Stimulated activated CD8-positive, alpha-beta memory T cell treated with anti-CD3 and anti-CD28 coated beads, Interleukin-4, amount 100 ng/mL, for 1 hour (primary cell): ENCODE measurements at places on chromosomes 5 and 9.

GRCh38 chr5:124679578-124680199, 66.8 kb downstream of the ZNF608 start:
- DNase-seq: no peak

GRCh38 chr9:18596920-18597319, 123.0 kb downstream of the ADAMTSL1 start:
- DNase-seq: no peak

- DNase-seq: no peak
Measured at GRCh38 chr5:139403418-139403786, 487 bp downstream of the SPATA24 start.

DNA sequence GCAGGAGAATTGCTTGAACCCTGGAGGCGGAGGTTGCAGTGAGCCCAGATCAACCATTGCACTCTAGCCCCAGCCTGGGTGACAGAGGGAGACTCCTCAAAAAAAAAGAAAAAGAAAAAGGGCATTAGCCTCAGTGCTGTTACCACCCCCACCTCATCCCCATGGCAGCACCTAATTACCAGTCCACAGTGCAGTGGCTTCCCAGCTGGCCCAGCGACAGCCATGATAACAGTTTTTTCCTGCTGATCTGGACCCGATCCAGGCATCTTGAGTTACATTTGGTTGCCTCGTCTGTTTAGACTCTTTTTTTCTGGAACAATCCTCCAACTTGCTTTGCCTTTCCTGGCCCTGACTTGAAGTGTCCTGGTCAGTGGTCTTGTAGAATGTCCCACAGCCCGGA, 24.4 kb downstream of the NCS1 start:
- DNase-seq: no peak

GRCh38 chr5:14767053-14767452, 102.5 kb downstream of the OTULIN start:
- no peak for DNase-seq

DNA sequence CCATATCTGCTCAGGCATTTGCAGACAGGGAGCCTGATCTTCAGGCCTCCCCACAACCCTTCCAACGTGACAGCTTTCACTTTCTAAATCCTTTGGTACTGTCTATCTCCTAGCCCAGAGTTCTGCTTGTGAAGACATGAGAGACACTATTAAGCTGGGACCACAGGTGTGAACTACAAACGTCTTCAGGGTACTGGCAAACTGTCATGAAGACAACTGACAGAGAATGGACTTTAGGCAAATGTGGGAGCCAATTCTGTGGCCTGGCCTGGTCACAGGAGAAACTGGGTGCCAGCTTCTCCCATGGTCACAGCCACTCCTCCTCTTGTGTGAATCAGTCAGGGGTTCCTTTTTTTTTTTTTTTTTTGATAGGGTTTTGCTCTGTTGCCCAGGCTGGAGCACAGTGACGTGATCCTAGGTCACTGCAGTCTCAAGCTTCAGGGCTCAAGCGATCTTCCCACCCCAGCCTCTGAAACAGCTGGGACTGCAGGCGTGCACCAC, 10.4 kb downstream of the TRIM14 start:
- no peak for DNase-seq

GRCh38 chr5:105230516-105231157, 1668.0 kb upstream of the NUDT12 start:
- no peak for DNase-seq

GRCh38 chr5:112979723-112980122, 3.1 kb downstream of the DCP2 start:
- DNase-seq: no peak

- DNase-seq: no peak
Measured at GRCh38 chr9:17116400-17116837, 18.4 kb upstream of the CNTLN start.

GRCh38 chr5:150510460-150511263, 2.7 kb downstream of the NDST1 start:
- DNase-seq: no peak

DNA sequence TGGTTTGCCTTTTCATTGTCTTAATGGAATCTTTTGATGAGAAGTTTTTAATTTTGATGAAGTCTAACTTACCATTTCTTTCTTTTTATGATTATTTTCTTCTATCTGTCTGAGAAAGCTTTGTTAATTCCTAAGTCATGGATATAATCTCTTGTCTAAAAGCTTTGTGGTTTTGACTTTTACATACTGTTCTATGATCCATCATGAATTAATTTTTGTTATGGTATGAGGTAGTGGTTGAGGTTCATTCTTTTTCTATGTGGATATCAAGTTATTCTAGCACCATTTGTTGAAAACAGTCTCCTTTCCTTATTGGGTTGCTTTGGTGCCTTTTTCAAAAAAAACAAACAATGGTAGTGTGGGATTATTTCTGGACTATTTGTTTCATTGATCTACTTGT, 20.4 kb downstream of the FBXO10 start:
- DNase-seq: no peak

GRCh38 chr5:31364881-31365636, 166.8 kb downstream of the DROSHA start:
- DNase-seq: no peak

DNA sequence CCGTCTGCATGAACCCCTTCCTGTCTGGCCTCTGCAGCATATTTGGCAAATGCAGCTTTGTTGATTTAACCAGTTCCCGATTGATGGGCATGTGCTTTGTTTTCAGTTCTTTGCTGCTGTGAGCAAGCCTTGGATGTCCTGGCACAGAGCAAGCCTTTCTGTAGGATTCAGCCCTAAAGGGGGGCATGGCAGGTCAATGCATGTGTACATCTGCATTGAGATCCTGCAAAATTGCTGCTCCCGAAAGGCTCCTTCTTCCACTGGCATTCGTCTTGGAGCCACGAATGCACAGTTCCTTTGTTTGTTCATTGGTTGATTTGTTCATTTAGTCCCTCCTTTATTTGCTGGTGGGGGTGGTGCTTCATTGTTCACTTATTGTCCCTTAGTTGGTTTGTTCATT, 34.8 kb downstream of the COL5A1 start:
- DNase-seq: no peak

DNA sequence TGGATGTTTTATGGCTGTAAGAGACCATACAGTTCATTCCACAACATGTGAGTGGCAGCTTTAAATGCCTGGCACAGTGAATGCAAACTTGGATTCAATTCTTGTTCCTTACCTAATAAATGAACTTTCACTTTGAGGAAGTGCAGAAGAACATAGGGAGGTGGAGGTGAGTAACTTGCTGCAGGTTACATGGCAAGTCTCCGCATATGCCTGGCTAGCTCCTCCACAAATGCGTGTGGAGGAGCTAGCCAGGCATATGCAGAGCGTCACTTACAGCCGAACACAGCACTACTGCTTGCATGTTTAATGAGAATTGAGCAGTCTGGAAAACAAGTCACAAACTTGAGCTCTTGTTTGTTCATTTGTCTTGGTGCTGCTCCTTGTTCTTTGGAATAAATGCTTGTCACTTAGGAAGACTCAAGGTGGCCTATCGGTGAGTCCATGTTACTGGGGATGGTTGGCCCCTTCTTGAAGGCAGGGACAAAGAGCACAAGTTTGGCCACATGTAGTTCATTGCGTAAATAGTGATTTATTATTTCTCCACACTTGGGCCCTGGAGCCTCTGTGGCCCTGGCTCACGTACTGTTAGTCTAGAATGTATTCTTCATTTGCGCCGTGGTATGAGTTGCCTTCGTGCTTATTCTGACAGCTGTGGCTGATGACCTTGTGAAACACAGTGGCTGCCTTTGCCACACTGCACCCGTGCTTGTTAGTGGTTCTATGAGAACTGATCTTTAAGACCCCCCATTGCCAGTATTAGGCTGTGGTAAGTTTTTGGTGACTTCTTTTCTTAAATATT, 3.1 kb downstream of the ISOC1 start:
- DNase-seq: no peak

GRCh38 chr9:135476561-135477355, 2.8 kb upstream of the PPP1R26 start:
- DNase-seq: no peak

- no peak for DNase-seq
Measured at GRCh38 chr9:14030375-14031059, 283.4 kb downstream of the NFIB start.

GRCh38 chr9:131056781-131057506, 39.4 kb upstream of the AIF1L start:
- no peak for DNase-seq

DNA sequence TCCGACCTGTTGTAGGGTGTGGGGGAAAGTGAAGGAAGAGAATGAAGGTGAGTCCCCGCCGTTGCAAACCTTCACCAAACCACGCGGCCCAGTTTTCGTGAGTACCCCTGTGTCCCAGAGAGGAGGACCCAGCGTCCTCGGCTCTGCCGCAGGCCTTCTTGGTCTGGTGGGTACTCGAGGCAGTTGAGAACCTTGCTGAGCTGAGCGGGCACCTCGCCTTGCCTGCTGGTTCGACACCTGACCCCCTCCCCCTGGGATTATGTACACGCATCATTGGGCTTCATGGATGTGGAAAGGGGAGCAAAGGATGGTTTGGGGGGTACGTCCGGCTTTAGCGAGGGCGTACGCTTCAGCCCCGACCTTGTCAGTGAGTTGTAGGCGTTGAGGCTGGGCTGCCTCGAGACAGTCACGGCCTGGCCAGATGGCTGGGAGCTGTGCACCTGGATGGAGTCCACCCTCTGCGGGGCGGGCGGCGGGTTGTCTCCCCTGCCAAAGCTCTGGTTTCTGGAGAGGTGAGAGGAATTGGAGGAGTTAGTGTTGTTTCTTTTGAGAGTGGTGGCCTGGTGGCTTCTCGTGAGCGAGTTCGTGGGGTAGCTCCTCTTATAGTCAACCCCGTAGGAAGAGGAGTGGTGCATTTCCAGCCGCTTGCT, 128.1 kb downstream of the SEMA6A start:
- no peak for DNase-seq

DNA sequence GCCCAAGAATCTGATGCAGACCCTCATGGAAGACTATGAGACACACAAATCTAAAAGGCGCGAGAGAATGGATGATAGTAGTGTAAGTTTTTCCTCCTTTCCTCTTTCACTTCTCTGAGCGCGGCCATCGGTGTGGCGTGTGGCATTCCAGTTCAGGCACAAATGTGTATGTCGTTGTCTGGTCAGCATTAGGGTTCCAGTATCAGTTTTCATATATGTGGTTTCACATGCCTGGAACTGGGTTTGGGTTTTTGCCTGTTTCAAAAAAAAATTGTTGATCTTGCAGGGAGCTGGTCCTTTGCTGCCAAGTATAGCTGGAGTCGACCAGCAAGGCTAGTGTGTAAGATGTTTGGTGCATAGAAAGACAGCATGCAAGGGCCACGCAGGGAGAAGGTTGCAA, 51.5 kb downstream of the C9orf152 start:
- no peak for DNase-seq

GRCh38 chr5:96433066-96433447, at the start of gene PCSK1:
TSS of gene PCSK1 (minus strand) at chr5:96433248. CDS start at chr5:96433042, 206 bp downstream.
- no peak for DNase-seq

GRCh38 chr9:104301755-104302154, 202.3 kb upstream of the OR13F1 start:
- DNase-seq: no peak

DNA sequence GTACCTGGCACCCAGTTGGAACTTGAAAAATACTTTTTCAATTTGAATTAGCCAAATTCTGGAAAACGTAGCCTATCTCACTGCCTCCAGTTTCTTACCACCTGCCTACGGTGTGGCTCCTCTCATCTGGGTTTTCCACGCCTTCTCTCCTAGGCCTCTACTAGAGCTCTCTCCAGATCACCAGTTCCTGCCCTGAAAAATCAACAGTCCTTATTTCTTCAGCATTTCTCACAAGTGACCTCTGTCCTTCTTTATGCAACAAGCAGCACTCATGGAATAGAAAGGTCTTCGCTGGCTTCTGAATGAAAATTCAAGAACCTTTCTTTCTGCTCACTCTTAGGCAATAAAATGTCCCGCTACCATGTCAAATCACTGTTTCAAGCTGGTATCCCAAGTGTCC, 64.8 kb downstream of the PIP5K1B start:
- no peak for DNase-seq

DNA sequence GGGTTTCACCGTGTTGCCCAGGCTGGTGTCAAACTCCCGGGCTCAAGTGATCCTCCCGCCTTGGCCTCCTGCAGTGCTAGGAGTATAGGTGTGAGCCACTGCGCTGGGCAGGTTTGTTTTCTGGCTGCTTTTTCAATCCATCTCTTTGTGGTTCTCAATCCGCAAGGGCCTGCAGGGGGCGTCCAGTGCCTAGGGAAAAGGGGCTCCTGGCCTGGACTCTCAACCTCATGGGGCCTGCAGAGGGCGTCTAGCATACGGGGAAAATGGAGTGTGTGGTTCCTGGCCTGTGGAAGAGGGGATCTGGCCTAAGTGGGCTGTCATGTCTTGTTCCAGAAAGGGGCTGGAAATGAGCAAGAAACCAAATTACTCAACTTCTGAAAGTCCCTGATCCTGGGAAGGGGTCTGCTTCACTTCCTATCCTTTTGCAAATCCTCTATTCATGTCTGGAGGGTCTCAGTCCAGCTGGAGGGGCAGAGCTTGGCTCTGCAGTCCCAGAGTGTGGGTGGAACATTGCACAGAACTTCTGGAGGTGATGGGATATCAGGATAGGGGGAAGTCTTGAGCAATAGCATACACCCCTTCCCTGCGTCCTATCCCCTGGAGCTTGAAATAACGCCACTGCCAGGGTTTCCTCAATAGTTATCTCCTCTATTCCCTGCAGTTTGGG, 12.7 kb upstream of the CCL27 start:
- DNase-seq: no peak

DNA sequence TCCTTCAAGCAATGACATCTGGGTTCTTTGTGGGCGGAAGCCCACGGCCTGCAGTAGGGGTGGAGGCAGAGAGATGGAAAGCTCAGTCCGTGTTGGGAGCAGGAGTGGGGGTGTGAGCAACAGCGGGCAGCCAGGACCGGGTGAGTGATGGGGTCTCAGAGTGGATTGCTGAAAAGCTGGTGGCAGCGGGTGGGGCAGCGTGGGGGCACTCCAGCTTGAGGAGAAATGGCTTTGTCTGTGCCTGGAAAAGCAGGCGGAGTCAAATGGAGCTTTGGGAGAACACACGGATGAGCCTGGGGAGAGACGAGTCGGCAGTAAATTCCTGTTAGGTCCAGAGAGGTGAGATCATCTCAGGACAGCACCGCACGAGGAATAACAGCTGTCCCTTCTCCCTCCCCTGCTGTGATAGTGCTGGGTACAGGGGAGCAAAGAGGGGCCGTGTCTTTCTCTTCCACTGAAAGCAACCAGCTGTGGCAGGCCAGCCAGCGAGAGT, 42.1 kb downstream of the CACNA1B start:
- no peak for DNase-seq

- no peak for DNase-seq
Measured at GRCh38 chr9:70474413-70474812, 60.0 kb upstream of the KLF9 start.

DNA sequence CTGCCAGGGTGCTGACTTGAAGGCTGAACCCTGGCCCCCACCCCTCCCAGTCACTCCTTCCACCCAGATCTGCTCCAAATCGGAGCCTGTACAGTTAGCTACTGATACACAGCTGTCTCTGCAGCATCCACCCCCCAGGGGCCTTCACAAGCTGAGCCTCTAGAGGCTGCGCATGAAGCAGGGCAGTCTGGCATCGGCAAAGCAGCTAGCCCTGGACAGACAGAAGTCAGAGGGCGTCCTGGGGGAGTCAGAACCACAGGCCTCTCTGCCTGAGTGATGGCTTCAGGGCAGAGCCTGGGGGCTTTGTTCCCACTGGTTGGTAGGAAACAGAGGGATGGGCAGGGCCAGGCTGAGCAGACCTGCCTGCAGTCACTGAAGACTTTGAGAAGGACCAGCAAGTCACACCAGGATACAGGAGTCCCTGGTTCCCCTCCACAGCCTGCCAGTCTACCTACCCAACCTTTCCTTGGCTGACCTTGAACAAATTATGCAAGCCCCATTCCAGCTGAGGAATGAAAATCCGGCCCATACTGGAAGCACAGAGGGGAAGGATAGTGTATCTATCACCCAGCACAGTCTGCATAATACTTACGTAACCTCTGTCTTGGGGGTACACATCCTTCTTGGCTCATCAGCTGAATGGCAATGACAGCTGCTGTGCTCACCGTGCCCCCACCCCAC, 8.8 kb downstream of the VDAC1 start:
- DNase-seq: no peak
